ENCODE measurements at places on chromosomes 7 and 10.

DNA sequence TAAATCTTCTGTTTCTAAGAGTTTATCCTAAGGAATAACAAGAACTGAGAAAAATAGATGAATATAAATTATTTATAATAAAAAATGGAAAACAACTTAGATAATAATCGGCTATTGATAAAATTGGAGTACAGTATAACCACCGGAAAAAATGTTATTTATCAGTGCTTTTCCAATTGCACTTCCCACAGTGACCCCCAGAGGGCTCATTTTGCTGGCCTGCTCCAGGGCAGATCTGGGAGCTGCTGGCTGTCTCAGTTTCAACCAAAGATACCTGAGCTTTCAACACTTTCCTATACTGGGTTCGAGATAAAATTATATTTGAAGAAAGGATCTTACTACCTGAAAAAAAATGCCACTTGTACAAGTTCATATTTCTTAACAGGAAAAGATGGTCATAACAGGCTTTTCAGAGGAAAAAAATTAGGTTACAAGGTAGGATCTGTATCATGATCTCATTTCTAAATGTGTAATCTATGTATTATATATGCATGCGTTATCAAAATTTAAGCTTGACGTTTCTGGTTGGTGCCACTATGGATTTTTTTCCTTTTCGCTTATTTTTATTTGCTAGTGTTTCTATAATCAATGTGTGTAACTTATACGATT, 165.7 kb downstream of the NPSR1 start:
- DNase-seq = peak; percentile 41

GRCh38 chr10:101776161-101776817, 375 bp upstream of the FGF8 start:
- DNase-seq = no peak

- DNase-seq = no peak
These were observed 24.5 kb downstream of the ADRB1 start for GRCh38 chr10:114068054-114068707.

DNA sequence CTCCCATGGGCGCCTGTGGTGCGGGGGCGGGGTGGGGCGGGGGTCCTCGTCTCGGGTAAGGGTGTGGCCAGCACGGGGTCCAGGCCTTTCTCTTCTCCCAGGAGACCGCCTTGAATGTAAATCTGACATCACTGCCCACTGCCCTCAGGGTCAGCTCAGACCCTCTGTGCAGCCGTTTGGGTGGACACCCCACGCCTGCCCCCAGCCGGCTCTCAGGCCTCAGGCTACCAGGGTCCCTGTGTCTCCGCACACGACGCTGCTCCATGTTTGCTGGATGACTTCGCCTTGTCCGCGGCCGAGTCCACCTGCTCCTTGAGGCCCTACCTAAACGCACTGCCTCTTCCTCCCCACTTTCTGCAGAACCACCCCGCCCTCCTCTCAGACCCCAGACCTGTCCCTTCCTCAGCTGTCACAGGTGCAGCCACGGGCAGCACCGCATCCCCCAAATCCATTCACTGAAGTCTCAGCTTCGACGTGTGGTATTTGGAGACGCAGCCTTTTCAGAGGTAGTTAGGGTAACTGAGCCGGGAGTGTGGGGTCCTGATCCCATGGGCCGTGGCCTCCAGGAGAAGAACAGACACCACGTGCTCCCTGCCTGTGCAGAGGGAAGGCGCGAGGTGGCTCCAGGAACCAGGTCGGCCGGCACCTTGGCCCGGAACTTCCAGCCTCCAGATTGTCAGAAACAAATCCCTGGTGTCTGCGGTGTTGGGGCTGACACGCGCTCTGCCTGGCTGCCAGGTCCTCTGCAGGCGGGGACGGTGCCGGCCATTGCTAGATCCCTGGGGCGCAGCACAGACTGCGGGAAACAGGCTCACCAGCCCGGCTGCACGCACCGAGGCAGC, 97.4 kb upstream of the DIP2C start:
- DNase-seq = no peak

- no peak for DNase-seq
These were observed 441.1 kb upstream of the SEMA3D start for GRCh38 chr7:85627791-85628586.

- no peak for DNase-seq
These were observed 3.4 kb downstream of the CLEC2L start for GRCh38 chr7:139526578-139527544.

DNA sequence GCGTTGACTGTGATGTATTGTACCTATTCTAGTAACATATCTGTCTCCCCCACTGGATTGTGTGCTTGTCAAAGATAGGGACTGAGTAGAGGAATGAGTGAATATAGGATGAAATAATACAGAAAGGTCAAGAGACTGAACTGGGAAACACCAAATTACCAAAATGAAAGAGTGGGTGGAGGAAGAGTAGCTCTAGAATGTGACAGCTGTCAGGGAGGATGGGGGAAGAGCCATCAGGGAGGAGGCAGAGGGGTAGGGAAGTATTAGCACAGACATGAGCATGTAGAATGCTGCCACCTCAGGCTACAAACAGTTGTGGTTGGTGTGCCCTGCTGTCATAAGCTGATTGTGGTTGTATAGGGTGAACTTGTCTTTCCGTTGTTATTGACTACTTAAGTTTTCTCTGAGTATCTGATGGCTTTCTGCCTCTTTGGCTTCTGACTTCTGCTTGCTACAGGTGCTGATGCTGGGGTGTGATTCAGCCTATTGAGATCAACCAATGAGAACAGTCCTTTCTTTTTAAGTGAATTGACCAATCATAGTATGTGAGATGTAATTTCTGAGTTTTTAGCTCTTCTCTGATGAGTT, 5.6 kb downstream of the CCSER2 start:
- no peak for DNase-seq

DNA sequence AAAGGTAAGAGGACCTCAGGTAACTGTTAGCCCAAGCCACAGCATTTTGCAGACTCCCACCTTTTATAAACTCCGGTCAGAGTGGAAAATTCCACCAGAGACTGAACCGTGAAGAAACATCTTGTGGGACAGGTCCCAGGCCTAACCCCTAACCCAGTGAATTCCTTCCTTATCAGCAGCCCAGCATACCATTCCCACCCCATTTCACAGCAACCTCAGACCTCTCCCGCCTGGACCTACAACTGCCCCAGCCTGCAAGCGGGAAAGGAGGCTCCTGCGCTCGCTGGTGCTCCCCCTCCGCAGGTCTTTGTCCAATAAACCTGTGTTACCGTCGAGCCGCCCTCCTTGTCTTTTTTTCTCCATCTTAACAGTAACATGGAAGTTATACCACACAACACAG, 736.6 kb downstream of the MAGI2 start:
- no peak for DNase-seq

- no peak for DNase-seq
These were observed 46.9 kb downstream of the EGFR start for GRCh38 chr7:55065511-55066229.

GRCh38 chr10:105953056-105953455, 1211.5 kb downstream of the SORCS1 start:
- DNase-seq = no peak

- DNase-seq = no peak
These were observed 109.1 kb downstream of the LSM5 start for GRCh38 chr7:32381024-32381601.

Measured in right hindlimb (tissue), 1 donor.